ENCODE measurements at places on chromosomes 3 and 15.

- DNase-seq, result no peak
Measured at GRCh38 chr3:59425371-59425770, 375.5 kb upstream of the CFAP20DC start.

GRCh38 chr15:69502470-69503045, 49.9 kb downstream of the RPLP1 start:
- DNase-seq, result no peak

GRCh38 chr3:28334552-28334951, 14.0 kb upstream of the ZCWPW2 start:
- DNase-seq, result no peak

DNA sequence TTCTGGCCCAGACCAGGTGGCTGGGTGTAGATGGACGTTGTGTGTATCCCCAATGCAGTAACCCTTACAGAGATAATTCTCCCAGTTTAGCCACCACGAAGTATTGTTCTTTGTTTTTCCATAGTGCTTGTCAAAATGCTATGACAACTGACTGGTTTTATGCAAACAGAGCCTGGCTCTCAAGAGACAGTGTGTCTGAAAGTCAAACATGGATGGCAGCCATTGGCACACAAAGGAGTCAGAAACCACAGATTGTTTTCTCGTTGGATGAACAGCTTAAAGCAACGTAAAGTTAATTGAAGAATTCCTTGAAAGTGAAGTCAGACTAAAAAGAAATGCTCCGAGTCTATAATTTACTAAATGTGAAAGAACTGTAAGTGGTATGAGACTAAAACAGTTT, 91.2 kb downstream of the FILIP1L start:
- DNase-seq, result no peak

- no peak for DNase-seq
Measured at GRCh38 chr3:67947808-67948508, 293.5 kb upstream of the SUCLG2 start.

GRCh38 chr15:59105854-59106253, 908 bp downstream of the CCNB2 start:
- no peak for DNase-seq

GRCh38 chr3:132135628-132136333, 101.0 kb upstream of the CPNE4 start:
- DNase-seq, result no peak

DNA sequence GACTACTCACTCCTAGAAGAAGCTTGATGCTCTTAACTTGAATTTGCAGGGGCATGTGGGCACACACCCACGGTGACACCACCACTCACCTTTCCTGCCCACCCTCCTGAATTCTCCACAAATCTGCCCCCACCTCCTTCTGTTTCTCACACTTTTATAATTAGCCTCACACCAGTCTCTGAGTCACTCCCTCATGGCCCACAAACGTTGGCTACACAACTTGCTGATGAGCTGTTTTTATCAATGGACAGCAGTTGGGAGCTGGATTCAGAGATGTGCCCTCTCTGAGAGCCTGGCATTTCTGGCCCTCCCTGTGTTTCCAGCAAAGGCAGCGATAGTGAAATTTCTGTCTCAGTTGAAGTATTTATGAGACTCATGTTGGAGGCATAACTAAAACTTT, 1.3 kb downstream of the COLQ start:
- no peak for DNase-seq

- peak; percentile 47 for DNase-seq
Measured at GRCh38 chr15:60005352-60006202, 1.5 kb downstream of the FOXB1 start.

Data from NCI-H1105 (cell line).